NCI-H2029 (cell line): ENCODE measurements at places on chromosomes 3 and 15.

GRCh38 chr3:12994607-12995388 lies 78.4 kb downstream of the IQSEC1 start:
- DNase-seq, result peak; percentile 88

DNA sequence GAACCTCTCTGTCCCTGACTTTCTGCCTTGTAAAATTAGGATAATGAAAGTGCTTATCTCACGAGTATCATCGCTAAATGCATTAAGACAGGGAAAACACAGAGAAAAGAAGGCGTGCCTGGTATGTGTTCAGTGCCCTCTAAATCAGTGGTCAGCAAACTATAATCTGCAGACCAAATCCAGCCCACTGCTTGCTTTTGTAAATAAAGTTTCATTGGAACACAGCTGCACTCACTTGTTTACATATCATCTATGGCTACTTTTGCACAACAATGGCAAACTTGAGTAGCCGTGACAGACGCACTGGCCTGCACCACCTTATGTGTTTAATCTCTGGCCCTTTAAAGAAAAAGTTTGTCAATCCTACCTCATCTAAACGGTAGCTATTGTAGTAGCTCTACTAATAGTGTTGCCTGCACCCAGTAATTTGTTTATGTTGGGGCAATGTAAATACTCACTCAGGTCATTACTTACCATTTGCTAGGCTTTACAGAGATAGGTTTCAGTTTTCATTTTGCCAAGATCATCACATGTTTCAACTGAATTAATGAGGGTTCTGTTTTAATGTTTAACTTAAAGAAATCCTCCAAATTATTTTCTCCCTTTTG lies 229.4 kb downstream of the FEZF2 start:
- peak; percentile 9 for DNase-seq

DNA sequence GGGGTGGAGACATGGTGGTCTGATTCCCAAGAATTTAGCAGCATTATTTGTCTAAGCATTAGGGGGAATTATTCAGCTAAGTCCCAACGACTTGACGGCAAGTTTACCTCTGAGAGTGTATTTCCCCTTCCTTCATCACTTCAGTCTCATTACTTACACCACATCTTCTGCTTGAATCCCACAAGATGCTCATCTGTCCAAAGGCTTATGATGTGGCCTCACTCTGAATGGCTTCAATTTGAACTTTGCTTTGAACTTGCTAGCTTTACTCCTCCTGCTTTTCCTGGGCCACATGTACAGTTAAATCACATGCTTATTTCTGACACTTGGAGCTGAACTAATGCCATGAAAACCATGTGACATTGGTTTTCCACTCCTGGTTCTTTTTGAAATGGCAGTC lies 231.3 kb upstream of the SATB1 start:
- no peak for DNase-seq

- no peak for DNase-seq
These were observed 18.2 kb downstream of the COL8A1 start for GRCh38 chr3:99656624-99657023.

DNA sequence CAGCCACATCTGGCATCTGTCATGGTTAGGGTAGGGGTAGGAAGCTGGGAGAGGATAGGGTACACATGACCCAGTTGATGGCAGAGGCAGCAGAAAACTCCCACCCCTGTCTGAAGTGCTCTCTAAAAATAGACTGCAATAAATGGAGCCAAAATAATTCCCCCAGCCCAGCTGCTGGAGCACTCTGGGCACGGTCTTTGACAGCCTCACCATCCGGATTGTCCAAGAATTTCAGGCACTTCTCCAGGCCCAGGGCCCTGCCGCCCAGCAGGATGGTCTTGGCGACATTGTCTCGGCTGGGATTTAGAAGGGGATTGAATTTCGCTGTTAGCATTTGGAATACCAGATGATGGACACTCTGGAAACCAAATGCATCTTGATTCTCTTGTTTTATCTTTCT lies 103.7 kb downstream of the IQSEC1 start:
- DNase-seq, result no peak

GRCh38 chr3:30011237-30011803 lies 595.1 kb upstream of the TGFBR2 start:
- DNase-seq, result no peak

GRCh38 chr15:34284937-34285336 lies 52.6 kb downstream of the SLC12A6 start:
- DNase-seq, result no peak

DNA sequence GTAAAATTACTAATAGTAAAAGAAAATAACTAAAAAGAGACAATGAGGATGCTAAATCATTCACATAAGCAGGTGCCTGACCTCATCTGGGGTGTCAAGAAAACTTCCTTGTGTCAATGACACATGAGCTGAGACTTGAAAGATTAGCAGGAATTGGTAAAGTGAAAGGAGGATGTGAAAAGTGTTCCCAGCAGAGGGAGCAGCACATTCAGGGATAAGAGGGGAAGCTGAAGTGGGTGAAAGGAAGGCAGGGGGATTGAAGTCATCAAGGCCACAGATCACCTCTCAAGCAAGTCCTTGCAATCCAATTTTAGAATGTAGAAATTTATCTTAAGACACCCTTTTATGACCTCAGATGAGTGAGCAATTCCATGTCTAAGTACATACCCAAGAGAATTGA lies 60.2 kb upstream of the ACP3 start:
- DNase-seq, result peak; percentile 30

- no peak for DNase-seq
These were observed 20.6 kb downstream of the SMAD3 start for GRCh38 chr15:67085818-67086636.

GRCh38 chr15:57537072-57537471 lies 54.6 kb upstream of the MYZAP start:
- DNase-seq, result no peak

- no peak for DNase-seq
These were observed 24.3 kb downstream of the HERC1 start for GRCh38 chr15:63809452-63809851.

DNA sequence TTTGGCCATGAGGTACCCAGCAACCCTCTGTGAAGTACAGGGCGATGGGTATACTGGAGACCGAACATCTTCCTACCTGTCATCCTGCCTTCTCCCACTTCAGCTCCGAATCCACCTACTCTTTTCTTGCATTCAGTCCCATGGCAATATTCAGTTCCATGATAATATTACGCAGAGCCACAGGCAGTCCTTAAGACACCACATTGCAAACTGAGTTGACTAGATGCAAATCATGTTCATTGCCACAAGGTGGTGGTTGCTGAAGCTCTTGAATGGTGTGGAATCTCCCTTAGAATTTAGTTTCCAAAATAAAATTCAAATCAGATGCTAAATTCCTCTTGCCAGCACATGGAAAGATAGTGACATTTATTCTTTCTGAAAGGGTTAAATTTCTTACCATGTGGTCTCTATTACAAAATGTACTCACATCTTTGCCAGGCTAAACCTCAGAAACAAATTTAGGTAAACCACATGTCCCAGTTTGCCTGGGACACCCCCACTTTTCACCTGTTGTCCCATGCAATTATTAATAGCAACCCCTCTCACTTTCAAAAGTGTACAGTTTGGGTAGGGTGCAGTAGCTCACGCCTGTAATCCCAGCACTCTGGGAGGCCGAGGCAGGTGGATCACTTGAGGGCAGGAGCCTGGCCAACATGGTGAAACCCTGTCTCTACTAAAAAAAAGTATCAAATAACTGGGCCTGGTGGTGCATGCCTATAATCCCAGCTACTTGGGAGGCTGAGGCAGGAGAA lies 1.7 kb upstream of the NME9 start:
- no peak for DNase-seq

- DNase-seq, result no peak
These were observed 734.0 kb upstream of the NR2F2 start for GRCh38 chr15:95596496-95596895.

DNA sequence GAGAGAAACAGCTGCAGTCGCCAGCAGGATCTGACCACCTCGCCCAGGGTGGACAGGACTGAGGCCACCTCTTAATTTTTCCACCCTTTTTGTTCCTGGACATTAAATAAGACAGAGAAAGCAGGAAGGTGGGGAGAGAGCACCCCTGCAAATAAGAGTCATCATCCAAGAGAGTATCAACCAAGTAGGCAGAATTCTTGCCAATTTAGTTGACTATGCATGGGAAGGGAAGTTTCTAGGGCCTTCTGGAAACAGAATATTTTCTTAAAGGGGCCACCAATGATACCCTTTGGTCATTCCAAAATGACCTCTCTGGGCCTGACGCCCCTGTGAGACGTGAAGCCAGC lies 136.2 kb downstream of the TJP1 start:
- DNase-seq, result no peak

- no peak for DNase-seq
These were observed 1037.8 kb downstream of the OTOL1 start for GRCh38 chr3:162534431-162534830.

DNA sequence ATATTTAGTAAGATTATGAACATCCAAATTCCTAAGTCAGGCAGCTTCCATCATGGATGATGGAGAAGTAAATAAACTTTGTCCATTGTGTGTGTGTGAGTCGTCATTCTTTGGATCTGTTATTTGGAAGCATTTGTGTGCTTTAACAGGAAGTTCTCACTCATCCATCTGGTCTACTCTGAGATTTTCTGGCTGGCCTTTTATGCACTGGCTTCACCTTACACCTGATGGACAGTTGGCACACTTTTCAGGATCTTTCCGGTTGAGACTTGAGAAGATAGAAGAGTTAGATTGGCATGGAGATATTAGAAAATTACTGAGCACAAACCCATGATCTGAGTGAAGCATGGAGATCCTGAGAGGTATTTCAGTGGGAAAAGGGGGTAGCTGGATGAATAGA lies 12.6 kb downstream of the SYNPR start:
- DNase-seq, result no peak

DNA sequence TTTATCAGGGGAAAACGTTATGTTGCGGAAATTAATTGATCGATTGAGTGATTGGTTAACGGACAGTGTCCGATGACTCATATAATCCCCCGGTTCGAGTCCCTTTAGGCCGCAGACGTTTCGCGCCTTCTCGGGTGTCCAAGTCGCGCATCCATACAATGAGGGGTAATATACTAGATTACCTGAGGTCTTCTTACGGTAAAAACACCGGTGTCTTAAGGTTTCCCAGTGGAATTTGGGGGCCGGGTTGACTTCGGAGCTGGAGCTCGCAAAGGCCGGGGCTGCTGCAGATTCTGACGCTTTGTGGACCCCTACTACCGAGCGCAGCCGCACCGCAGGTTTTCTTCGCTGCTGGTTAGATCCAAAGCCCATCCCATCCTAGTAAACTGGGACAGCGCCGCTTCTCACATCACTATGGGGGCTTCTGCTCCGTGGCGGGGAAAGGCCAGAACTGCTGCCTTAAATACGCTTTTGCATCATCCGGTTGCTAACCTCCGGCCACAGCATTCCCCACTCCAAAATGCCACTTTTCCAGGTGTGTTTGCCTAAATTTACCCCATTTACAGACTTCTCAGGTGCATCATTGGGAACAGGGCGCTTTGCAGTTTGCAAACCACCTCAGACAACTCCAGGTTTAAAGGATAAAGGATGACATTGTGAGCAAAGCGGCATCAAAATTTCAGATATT lies 858 bp upstream of the SACM1L start:
- DNase-seq, result peak; percentile 50

GRCh38 chr3:110788794-110789193 lies 282.8 kb upstream of the NECTIN3 start:
- no peak for DNase-seq

DNA sequence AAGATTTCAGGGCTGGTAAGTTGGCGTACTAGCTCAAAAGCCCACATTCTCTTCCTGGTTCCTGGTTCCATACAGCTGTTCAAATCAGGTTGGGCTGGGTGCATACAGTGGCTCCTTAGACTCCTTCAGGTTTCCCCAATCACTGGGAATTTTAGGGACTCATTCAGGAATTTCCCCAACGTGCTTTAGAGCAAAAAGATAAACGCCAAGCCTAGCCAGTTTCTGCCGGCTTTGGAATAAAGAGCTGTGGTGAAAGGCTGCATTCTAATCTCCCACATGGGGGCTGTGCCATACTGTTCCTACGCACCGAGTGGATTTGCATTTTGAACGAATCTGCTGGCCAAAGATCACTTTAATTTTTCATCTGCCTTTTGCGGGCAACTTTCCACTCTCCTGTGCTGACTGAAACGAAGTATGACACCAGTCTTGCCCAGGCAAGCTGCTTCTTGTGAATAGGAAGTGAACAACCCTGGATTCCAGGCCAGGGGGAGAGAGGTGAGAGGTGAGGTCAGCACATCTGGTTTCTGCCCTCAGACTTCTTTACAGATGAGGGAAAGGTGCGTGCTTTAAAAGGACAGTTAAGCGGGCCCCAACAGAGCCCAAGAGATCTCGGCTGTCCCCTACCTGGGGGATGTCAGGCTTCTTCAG lies 184.2 kb upstream of the PDZRN3 start:
- no peak for DNase-seq

GRCh38 chr3:134699721-134700120 lies 48.9 kb upstream of the KY start:
- DNase-seq, result no peak

DNA sequence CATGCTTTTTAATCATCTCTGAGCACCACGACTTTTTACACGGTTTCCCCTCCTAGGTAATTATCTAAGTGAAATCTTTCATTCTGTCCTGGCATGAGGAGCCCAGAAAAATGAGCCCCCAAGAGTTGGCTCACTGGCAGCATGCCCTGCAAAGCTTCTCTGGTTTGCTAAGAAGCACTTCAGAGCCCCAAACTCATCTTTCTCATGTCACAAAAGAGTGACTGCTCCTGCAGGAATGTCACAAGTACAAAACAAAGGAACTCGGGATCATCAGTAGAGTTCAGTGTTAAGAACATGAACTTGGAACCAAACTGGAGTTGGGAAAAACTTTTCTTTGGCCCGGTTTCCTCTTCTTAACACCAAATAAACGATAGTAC lies 123.9 kb downstream of the FOXB1 start:
- no peak for DNase-seq

- DNase-seq, result no peak
These were observed 29.7 kb downstream of the CRYGS start for GRCh38 chr3:186514296-186515002.

GRCh38 chr3:76487446-76487845 lies 552.5 kb upstream of the ROBO2 start:
- DNase-seq, result no peak

GRCh38 chr3:127551178-127551577 lies 39.4 kb downstream of the TPRA1 start:
- DNase-seq, result no peak

DNA sequence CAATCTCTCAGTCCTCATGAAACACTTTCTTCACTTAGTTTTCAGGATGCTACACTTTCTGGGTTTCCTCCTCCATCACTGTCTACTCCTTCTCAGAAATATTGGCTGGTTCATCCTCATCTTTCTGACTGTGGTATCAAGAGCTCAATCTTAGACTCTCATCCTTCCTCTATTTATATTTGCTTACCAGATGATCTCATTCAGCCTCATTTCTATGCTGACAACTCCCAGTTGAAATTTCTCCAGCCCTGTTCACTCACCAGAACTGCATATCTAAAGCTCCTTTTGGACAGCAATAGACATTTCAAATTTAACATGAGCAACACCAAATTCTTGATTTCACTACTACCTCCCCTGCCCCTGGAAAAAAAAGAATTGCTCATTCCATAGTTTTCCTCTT lies 48.0 kb upstream of the FBN1 start:
- DNase-seq, result no peak

DNA sequence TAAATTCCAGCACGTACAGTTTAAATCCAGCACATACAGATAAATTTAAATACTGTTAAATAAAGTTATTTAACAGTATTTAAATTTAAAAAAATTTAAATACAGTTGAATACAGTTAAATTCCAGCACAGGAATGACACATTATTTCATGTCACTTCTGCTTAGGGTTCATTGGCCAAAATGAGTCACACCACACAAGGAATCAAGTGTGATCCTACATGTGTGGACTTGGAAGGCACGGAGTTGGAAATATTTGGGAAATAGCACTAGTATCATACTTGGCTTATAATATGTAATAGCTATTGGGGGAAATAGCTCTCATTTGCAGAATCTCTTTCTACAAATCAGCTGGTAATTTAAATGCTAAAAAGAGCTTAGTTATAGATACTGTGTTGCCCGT lies 10.6 kb downstream of the RAB7A start:
- DNase-seq, result no peak
